ENCODE measurements at places on chromosomes 3 and 15. TPM values are rescaled to one million over a fixed set of nuclear protein-coding genes. Genes with fewer than 3 reads are reported as not detected.

INSYN1 gene
- not detected for total RNA-seq

ANKUB1 gene
- not detected for total RNA-seq

PLA2G4F gene
- not detected for total RNA-seq

ABI3BP gene
- total RNA-seq = 0.12 TPM

GRCh38 chr3:171851660-171852058 lies 8.5 kb downstream of the TMEM212 start:
- no peak for DNase-seq

DNA sequence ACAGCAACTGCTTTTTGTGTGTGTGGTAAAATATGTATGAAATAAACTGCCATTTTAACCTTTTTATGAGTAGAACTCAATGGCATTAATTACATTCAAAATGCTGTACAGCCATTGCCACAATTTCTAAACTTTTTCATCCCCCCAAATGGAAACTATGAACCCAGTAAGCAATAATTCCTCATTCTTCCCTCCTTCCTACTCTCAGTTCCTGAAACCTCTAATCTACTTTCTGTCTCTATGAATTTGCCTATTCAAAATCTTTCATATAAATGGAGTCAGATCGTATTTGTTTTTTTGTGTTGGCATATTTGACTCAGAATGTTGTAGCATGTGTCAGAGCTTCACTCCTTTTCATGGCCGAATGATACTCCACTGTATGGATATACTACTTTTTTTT lies 5.3 kb upstream of the BLM start:
- no peak for DNase-seq

DNA sequence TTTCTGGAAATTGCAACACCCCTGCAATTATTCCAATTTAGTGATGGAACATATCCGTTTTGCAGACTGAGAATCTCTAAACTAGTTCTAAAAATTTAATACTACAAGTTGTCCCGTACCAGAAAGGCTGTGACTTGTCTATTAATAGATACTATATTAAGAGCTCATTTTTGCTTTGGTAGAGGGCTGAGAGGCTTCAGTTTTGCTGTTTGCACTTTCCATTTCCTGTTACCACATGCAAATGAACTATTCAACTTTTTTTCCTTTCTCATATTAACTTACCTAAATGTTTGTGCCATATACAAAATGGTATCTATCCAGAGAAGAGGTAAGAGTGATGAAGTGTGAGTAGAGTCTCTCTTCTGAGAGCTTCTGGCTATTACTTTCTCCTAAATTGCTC lies 101.5 kb upstream of the CRBN start:
- DNase-seq = no peak

DNA sequence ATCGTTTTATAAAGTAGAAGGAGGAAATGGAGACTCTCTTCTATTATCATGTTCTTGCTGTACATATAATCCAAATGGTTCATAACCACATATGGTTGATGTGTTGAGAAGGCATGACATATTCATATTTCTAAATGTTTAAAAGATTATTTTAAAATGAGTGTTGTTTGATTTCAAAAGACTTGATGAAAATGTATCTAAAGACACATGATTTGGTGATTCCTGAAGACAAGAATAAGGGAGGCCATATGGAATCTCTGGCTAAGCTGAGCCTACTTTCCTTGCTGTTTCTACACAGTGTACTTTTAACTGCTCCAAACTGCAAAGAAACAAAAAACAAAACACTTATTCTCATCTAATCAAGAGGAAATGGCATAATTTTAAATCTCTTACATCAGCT lies 23.0 kb upstream of the GYG1 start:
- no peak for DNase-seq

GRCh38 chr3:34394978-34395748 lies 596.7 kb downstream of the PDCD6IP start:
- DNase-seq = no peak

Measured in activated naive CD4-positive, alpha-beta T cell treated with anti-CD3 and anti-CD28 coated beads, Interleukin-2, amount 50 U/mL, for 72 hours (primary cell).